ENCODE measurements at places on chromosomes 2 and 18.

DNA sequence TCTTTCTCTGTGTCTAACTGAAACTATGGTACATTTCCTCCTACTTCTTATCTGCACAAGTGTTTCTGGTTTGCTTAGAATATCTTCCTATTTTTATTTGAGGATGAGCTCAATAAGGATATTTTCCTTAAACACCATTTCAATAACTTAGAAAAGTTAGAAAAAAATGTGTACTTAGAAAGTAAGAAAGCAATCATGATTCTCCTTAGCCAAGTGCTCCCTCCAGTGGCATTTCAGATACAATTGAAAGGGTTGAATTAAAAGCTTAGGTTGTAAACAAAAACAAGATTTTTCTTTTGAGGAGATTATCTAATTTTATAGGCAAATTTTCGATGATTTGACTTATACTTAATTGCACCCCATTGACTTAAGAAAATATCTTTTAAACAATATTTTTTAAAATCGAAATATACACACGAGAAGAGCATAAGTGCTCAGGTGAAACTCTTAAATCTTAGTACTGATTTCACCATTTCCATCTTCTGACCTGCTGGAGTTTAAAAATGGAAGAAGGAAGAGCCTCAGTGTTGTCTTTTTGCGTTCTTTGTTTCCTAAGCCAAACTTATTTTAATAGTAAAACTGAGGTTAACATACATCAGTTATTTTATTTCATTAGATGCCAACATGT lies 26.9 kb downstream of the C18orf63 start:
- DNase-seq: peak; percentile 68

GRCh38 chr2:232418056-232418455 lies 11.4 kb downstream of the ALPG start:
- DNase-seq: no peak

GRCh38 chr2:70822843-70823242 lies 2.4 kb upstream of the CLEC4F start:
- DNase-seq: no peak

DNA sequence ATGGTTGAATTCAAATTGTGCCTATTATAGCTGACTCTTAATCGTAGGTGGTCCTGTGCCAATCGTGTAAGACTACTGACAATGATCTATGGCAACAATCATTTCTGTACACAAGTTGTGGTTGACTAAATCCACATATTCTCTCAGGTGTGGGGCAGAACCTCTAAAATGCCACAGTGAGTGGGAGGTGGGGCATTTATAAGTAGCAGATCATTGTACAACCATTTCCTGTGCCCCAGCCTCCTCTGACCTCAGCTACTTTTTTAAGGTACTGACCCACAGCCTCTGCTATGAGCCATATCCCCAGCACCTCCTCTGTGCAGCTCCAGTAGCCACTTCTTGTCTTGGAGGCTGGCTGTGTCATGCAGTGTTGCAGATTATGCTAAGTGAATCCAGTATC lies 48.6 kb upstream of the RAPH1 start:
- DNase-seq: peak; percentile 48

GRCh38 chr2:223102450-223102849 lies 50.5 kb downstream of the KCNE4 start:
- DNase-seq: no peak

- no peak for DNase-seq
These were observed 219.7 kb downstream of the GULP1 start for GRCh38 chr2:188511346-188511745.

GRCh38 chr2:24734741-24735140 lies 58.5 kb downstream of the PTRHD1 start:
- no peak for DNase-seq

GRCh38 chr2:112828251-112828691 lies 8.3 kb downstream of the IL1B start:
- no peak for DNase-seq
